Endodermal cell (in vitro differentiated cells): ENCODE measurements at places on chromosomes 5 and 9. TPM values are rescaled to one million over a fixed set of nuclear protein-coding genes. Genes with fewer than 3 reads are reported as not detected.

DNA sequence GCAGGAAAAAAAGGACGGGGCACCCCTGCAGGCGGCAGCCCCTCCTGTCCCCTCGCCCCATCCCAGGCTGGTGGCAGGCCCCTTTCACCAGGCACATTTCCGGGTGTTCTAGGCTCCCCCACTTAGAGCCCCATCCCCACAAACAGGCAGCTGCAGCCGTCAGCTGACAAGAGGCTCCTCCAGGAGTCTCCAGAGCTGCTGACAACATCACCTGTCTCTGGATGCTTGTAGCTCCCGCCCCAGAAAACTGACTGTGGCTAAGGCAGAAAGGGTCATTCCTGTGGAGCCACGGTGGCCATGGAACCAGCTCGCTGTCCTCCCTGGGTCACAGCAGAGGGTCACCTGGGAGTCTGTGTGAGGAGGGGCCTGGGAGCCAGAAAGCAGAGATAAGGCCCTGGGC lies 50.9 kb downstream of the HMCN2 start:
- DNase-seq, result no peak

DNA sequence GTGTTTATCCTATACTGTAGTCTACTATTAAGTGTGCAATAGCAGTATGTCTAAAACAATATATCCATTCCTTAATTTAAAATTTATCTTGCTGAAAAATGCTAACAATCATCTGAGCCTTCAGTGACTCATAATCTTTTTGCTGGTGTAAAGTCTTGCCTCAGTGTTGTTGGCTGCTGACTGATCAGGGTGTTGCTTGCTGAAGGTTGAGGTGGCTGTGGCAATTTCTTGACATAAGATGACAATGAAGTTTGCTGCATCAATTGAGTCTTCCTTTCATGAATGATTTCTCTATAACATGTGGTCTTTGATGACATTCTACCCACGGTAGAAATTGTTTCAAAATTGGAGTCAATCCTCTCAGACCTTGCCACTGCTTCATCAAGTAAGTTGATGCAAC lies 24.3 kb upstream of the SPEF2 start:
- no peak for DNase-seq

- DNase-seq, result no peak
These were observed 147.4 kb downstream of the ESM1 start for GRCh38 chr5:54837981-54838380.

- no peak for DNase-seq
These were observed 25.8 kb upstream of the CD180 start for GRCh38 chr5:67222243-67223025.

DNA sequence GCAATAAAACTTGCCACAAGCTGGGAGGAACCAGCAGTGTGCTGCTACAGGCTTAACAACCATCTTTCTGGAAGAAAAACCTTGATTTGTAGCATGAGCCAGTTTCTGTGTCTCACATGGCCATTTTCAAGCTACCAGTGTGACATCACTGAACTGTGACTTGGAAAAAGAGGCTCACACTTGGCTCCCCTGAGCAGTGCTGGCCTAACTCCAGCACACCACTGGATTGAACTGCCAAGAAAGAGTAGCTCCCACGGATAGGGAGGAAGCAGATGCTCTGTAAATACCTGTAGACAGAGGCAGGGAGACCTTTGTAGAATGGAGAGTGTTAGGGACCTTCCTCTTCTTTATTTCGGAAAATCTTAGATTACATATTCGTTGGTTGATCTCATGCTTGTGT lies 197.9 kb downstream of the SH3GL2 start:
- DNase-seq, result no peak

DNA sequence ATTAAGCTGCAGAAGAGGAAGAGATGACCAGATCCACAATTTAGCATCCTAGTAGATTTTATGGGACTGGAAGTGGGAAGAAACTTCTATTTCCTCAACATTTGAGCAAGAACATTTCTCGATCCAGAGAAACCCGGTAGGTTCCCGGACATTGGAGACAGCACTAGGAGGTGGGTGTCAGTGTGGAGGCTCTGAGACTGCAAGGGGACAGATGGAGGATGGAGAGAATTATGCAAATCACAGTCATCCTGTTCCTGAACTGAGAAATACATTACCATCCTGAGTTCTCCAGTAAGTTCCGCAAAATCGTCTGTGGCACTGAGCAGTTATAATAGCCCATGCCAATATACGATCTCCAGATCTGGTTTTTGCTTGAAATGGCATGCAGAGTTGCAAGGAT lies 25.6 kb downstream of the GLDC start:
- DNase-seq, result no peak

DNA sequence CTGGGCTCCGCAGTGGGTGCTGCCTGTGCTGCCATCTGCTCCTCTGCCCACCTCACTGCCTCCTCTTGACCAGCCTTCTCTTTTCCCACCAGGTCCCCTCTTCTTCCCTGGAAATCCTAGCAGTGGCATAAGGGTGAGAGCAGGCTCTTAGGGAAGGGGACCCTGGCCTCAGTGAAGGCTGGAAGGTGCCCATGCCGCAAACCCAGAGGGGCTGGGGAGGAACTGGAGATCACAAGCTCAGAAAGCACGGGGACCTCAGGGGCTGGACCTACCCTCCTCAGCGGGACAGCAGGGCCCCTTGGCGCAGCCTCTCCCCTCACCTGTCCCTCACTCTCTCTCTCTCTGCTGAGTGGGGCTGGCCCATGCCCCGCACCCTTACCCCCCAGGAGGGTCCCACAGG lies 144.4 kb upstream of the IRX2 start:
- DNase-seq, result peak; percentile 22

CSF1R gene
- total RNA-seq, result 0.25 TPM in 1 of 2 replicates, not detected in the other

NSA2 gene
- 55.6 to 62.8 TPM (median 61.1 TPM) in 3 replicates for total RNA-seq

CTNNAL1 gene
- 74.7 to 88.0 TPM (median 82.1 TPM) in 3 replicates for total RNA-seq
